Renal cortex interstitium (tissue), 15 donors: ENCODE measurements at places on chromosomes 6 and 20. TPM values are rescaled to one million over a fixed set of nuclear protein-coding genes. Genes with fewer than 3 reads are reported as not detected.

Gene DNAH8
- 0.90 TPM for polyA plus RNA-seq

Gene WFDC13
- 0.07 TPM for polyA plus RNA-seq

Gene WFDC10B
- polyA plus RNA-seq, result not detected

DNA sequence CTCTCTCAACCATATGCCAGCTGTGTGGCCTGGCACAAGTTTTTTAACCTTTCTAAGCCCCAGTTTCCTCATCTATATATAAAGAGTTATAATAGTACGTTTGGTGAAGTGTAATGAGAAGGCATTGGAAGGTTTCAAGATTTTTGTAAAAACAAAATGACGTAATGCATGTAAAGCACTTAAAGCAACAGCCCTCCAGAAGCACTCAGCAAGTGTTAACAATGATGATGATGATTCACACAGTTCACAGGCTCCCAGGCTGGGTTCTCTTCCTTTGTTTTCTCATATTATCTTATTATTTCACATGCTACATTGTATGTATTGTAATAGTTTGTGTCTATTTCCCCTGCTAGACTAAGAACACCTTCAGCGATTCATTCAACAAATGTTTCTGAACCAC lies 6.2 kb downstream of the CEP250 start:
- no peak for DNase-seq

GRCh38 chr6:134438837-134439236 lies 120.9 kb upstream of the SGK1 start:
- no peak for DNase-seq

- no peak for DNase-seq
Observed at GRCh38 chr6:122665929-122666328, 55.7 kb downstream of the PKIB start.

- DNase-seq, result peak; percentile 51
Observed at GRCh38 chr20:2451939-2452732, 18.5 kb downstream of the SNRPB start.

GRCh38 chr20:46112430-46113112 lies 5.5 kb upstream of the CD40 start:
- DNase-seq, result no peak

DNA sequence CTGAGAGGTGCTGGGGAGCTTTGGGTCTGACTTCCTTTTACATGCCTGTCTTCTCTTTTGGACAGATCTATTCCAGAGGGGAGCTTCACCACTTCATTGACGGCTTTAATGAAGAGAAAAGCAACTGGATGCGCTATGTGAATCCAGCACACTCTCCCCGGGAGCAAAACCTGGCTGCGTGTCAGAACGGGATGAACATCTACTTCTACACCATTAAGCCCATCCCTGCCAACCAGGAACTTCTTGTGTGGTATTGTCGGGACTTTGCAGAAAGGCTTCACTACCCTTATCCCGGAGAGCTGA lies 13.1 kb downstream of the PRDM1 start:
- no peak for DNase-seq
